ENCODE measurements at places on chromosomes 5 and 9.
A peak's percentile ranks its signal among the peaks of the same experiment; 100 is the strongest.

DNA sequence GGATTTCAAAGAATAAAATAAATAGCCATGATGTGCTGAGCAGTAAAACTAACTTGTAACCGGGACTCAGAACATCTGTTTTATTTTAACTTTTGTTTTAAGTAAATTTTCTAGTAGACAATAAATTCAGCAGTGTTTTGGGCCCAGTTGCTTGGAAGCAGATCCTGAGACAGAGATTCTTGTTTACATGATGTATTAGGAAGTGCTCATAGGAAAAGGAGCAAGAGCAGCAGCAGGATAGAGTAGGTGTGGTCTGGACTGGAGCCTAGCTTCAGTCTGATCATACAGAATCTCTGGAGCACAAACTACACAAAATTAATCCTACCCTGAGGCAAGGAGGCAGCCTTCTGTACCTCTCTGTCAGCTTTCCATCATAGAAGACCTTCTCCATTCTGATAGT is 139.2 kb upstream of the CCNH start:
- DNase-seq: no peak

DNA sequence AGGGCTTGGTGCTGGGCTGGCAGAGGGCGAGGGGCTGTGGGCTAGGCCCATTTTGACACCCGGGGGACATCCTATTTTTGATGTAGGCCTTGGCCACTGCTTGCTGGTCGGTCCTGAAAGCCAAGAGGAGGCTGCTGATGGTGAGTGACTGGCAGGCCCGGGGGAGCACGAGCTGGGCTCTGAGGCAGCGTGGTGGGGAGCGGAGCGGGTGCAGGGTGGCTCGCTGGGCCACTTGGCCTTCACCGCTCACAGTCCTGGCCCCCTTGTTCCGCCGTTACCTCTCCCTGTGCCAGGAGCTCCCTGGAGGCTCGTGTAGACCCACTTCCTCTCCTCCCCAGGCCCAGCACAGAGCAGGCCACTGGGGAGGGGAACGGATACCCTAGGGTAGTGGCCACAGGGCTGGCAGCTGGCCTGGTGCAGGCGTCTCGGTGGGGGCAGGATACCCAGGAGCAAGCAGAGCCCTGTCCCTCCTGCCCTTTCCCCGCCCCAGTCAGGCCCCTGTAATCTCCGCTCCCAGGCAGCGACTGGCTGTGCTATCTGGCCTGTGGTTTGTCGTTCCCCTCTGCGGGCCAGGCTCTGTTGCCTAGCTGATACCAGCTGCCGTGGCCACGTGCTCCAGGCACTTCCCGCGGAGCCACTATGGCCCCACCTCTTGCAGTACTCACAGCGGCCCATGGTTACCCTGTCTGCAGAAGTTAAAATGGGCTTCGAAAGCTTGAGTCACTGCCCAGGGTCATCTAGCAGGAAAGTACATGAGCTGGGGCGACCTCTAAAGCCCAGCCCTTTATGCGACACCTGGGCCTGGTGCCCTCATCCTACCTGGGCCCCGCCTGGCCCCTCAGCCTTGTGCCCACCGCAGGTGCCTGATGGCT is 11.7 kb upstream of the DOLPP1 start:
- DNase-seq: peak; percentile 79

DNA sequence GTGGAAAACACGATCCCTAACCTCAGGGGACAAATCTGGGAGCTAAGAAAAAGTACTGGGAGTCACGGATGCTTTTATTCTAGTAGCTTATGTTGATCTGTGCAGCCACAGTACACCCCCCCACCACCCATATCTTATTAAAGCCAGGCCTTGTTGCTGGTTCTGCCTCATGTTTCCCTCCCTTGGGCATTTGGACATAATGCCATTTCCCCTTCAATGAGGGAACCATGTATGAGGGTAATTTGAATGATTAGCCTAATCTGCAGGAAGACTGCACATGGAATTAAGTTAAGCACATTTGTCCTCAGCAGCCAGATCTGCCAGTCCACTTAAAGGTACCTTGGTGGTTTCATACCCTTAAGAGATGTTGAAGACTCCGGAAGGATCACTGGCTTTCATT is 102.0 kb downstream of the ARHGAP26 start:
- DNase-seq: no peak

GRCh38 chr5:378301-378891 is 56.9 kb downstream of the AHRR start:
- DNase-seq: no peak

DNA sequence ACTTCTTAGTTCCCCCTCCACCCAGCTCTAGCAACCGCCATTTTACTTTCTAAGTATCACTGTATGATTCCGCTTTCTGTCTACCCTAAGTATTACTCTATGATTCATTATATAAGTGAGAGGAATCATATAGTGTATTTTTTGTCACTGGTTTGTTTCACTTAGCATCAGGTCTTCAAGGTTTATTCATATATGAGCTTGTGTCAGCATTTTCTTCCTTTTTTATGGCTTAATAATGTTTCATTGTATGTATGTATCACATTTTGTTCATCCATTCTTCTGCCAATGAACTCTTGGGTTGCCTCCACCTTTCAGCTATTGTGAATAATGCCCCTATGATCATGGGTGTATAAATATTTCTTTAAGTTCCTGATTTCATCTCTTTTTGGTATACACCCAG is 222.8 kb downstream of the SNCAIP start:
- no peak for DNase-seq

- no peak for DNase-seq
Observed at GRCh38 chr9:127092041-127092608, 30.3 kb downstream of the ANGPTL2 start.

GRCh38 chr9:134783699-134784039 is 96.9 kb upstream of the FCN2 start:
- DNase-seq: no peak

GRCh38 chr5:76718381-76718832 is 2.5 kb downstream of the F2R start:
- DNase-seq: no peak

GRCh38 chr5:67375606-67376005 is 179.0 kb upstream of the CD180 start:
- DNase-seq: no peak

DNA sequence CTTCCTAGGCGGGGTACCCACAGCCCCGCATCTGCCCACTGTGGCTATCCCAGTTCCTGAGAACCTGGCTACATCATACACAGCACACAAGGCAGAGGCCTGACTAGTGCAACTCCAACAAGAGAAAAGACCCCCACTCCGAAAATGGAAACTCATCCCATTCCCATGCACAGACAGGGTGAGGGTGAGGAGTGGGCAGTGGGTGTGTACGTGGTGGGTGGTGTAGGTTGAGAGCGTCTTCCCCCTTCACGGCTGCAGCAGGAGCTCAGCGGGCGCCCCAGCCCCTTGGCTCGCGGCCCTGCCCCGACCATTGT is 501 bp upstream of the MAP1B start:
- no peak for DNase-seq

DNA sequence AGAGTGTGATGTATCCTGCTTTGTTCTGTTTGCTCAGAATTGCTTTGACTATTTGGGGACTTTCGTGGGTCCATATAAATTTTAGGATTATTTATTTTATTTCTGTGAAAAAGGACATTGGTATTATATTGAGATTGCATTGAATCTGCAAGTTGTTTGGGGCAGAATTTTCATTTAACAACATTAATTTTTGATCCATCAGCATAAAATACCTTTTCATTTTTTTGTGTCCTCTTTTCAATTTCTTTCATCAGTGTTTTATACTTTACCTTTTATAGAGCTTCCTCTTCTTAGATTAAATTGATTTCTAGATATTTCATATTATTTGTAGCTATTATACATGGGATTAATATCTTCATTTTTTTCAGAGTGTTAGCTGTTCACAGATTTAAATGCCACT is 40.8 kb upstream of the FBXL7 start:
- no peak for DNase-seq

- peak; percentile 30 for DNase-seq
Observed at GRCh38 chr5:119439140-119439631, 13.1 kb upstream of the HSD17B4 start.

DNA sequence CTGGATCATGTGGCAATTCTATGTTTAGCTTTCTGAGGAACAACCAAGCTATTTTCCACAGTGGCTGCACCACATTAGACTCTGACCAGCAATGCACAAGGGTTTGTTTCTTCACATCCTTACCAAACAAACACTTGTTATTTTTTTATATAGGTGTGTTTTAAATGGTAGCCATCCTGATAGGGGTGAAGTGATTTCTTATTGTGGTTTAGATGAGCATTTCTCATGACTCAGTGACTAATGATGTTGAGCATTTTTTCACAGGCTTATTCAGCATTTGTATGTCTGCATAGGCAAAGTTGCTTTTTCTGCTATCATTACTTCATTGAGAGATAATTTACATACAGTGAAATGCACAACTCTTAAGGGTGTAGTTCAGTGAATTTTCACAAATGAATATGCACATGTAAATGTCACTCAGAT is 36.0 kb downstream of the ANKRD33B start:
- no peak for DNase-seq
